ENCODE measurements at places on chromosomes 2 and 18. TPM values are rescaled to one million over a fixed set of nuclear protein-coding genes. Genes with fewer than 3 reads are reported as not detected.

The RSAD2 gene
- not detected for total RNA-seq

The UGT1A4 gene
- 73.6 TPM for total RNA-seq

The ASB18 gene
- not detected for total RNA-seq

The SCN7A gene
- not detected for total RNA-seq

The GPR17 gene
- total RNA-seq = not detected

Measured in PC-9 (cell line).